Epithelial cell of proximal tubule (primary cell): ENCODE measurements at places on chromosomes 3 and 15.

- DNase-seq, result peak; percentile 52
These were observed 353.6 kb downstream of the CLSTN2 start for GRCh38 chr3:140288595-140288994.

GRCh38 chr15:55589287-55589686 lies 1.1 kb upstream of the PYGO1 start:
- no peak for DNase-seq

DNA sequence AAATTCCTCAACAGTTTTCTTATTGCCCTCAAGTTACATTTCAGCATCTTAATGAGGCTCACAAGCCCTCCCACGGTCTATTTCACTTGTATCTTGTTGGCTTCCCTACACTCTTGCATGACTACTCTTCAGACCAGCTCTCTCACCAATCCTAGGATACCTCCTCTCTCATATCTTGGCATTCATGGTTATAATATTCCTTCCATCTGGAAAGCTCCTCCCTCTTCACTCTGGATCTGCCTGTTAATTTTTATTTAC lies 8.5 kb upstream of the CCDC80 start:
- DNase-seq, result no peak

GRCh38 chr3:129240436-129240835 lies 9.0 kb upstream of the COPG1 start:
- DNase-seq, result no peak

DNA sequence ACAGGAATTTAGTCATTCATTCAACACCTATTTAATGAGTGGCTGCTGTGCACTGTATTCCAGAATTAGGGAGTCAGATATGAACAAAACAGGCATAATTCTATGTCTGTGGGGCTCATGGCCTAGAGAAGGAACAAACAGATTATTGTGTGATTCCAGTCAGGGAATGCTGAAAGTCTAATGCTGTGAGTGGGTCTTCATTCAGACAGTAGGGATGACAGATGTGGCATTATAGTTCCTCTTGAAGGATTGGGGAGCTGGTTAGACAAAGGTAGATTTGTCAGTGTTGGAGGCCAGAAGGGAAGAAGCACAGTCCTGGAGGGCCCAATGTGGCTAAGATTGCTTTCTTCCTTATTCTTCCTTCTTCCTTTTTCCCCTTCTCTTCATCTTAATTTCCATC lies 226.4 kb upstream of the EIF1B start:
- no peak for DNase-seq

DNA sequence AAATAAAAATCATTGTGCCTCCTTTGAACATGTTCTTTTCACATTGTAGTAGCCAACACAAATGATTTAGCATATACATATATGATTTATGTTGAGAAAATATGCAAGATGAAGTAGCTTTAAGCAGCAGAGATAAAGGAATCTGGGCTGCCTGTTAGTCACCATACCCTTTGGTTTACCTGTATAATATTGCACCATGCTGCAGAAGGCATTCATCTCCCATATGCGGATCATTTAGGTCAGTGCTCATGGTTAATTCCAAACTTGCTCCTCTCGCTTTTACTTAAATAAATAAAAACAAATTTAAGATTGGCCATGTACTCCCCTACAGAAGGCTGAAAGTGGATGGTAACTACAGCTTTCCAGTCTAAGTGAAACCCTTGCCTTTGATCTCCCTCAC lies 86.7 kb upstream of the TBL1XR1 start:
- no peak for DNase-seq

DNA sequence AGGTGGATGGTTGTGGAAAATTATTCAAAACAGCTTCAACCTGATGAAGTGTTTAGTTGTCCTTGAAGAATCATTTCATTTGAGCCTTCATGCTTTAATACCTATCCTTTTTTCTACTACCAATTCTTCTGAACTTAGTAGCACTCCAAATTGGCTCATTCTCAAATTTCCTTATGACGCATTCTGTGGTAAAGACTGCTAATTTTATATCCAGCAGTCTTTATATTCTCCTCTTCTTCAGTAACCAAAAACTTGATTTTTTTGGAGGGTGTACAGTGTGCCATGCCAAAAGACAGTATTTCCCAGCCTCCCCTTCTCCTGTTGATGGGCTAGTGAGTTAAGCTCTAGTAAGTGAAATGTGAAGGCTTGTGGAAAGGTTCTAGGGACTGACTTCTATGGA lies 25.2 kb downstream of the CGNL1 start:
- no peak for DNase-seq

DNA sequence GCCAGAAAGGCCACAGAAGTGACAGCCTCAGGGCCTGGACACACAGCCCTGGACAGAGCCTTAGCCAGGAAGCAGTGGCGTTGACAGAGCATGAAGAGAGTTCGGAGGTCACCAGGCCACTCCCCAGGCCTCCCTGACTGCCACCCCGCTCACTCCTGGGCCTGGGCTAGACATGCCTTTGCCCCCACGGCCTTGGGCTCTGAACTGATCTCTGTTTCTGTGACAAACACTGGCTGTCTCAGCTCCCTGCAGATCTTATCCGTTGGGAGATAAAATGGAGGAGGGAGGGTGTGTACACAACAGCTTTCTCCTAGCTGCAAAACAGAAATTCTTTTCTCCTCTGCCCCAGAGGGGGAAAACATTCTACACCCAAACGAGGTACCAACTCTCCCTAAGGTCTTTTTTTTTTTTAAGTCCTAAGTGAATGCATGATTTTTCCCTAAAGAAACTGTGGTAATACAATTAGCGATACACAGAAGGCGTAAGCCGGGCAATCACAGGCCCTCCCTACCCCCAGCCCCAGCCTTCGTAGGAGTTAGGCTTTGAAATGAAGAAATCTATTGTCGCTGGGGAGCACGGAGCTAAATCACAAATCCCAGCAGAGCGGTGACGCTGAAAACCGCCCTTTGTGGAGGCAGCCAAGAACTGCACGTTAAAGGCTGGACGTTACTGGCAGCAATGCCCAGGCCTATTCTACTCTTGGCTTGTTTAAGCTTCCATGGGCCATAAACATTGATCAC lies 45.0 kb downstream of the SRGAP3 start:
- DNase-seq, result no peak
